ENCODE measurements at places on chromosomes 12 and 14. TPM values are rescaled to one million over a fixed set of nuclear protein-coding genes. Genes with fewer than 3 reads are reported as not detected.

FMNL3 gene
- 39.5 TPM for total RNA-seq

CDC42BPB gene
- 5.3 TPM for total RNA-seq

- H3K4me1 ChIP-seq: no peaks in the 10 kb centered on the region
- no peak for DNase-seq
- peaks cover 3% of the 10 kb centered on the region for H3K36me3 ChIP-seq
- H3K4me3 ChIP-seq: no peak overlapping the region
These were observed 23.2 kb downstream of the HAL start for GRCh38 chr12:95972832-95973456.

- H3K27me3 ChIP-seq: peaks cover 17% of the 10 kb centered on the region
- DNase-seq: no peak
- H3K4me3 ChIP-seq: no peak overlapping the region
- no peak overlapping the region for H3K27ac ChIP-seq
These were observed 9.9 kb downstream of the FOXA1 start for GRCh38 chr14:37585101-37585511.

POTEM gene
- total RNA-seq: not detected

- H3K36me3 ChIP-seq: peaks cover 8% of the 10 kb centered on the region
These were observed 9.4 kb downstream of the PARP11 start for GRCh38 chr12:3863756-3864155.

GPR84 gene
- total RNA-seq: not detected

SERPINA3 gene
- 4.4 TPM for total RNA-seq

GRCh38 chr12:50024805-50025186, 498 bp downstream of the RACGAP1 start:
- H3K27me3 ChIP-seq: no peaks in the 10 kb centered on the region
- peak overlapping the region; percentile 19 for H3K27ac ChIP-seq
- DNase-seq: no peak
- H3K36me3 ChIP-seq: no peaks in the 10 kb centered on the region
- peak overlapping the region; percentile 65 for H3K4me3 ChIP-seq
- H3K4me1 ChIP-seq: peaks cover 10% of the 10 kb centered on the region

GON7 gene
- 4.3 TPM for total RNA-seq

TSHR gene
- total RNA-seq: 0.25 TPM

- H3K27ac ChIP-seq: no peak overlapping the region
- H3K27me3 ChIP-seq: no peaks in the 10 kb centered on the region
- no peaks in the 10 kb centered on the region for H3K36me3 ChIP-seq
- H3K4me3 ChIP-seq: no peak overlapping the region
These were observed 45.8 kb downstream of the NINJ2 start for GRCh38 chr12:617304-617915.

GRCh38 chr12:60172266-60173211, 576.7 kb downstream of the SLC16A7 start:
- no peak overlapping the region for H3K4me3 ChIP-seq
- no peak for DNase-seq
- no peaks in the 10 kb centered on the region for H3K36me3 ChIP-seq
- H3K27ac ChIP-seq: no peak overlapping the region

- no peaks in the 10 kb centered on the region for H3K4me1 ChIP-seq
- no peak for DNase-seq
- no peaks in the 10 kb centered on the region for H3K27me3 ChIP-seq
- no peak overlapping the region for H3K4me3 ChIP-seq
- H3K36me3 ChIP-seq: no peaks in the 10 kb centered on the region
- no peak overlapping the region for H3K27ac ChIP-seq
These were observed 234.8 kb downstream of the DUSP6 start for GRCh38 chr12:89117448-89118034.

- H3K4me3 ChIP-seq: no peak overlapping the region
- H3K27ac ChIP-seq: no peak overlapping the region
- no peaks in the 10 kb centered on the region for H3K36me3 ChIP-seq
- no peak for DNase-seq
- H3K27me3 ChIP-seq: no peaks in the 10 kb centered on the region
These were observed 31.2 kb upstream of the STK38L start for GRCh38 chr12:27212861-27213260.

EFS gene
- total RNA-seq: not detected

- H3K4me3 ChIP-seq: no peak overlapping the region
- H3K27ac ChIP-seq: no peak overlapping the region
- no peak for DNase-seq
These were observed 3.7 kb downstream of the TMTC3 start for GRCh38 chr12:88145567-88146505.

GRCh38 chr12:67909681-67910080, 79.6 kb upstream of the IFNG-AS1 start:
- no peaks in the 10 kb centered on the region for H3K4me1 ChIP-seq
- H3K4me3 ChIP-seq: no peak overlapping the region
- H3K27me3 ChIP-seq: no peaks in the 10 kb centered on the region
- DNase-seq: no peak

GRCh38 chr12:46404733-46405132, 32.2 kb upstream of the SLC38A2 start:
- H3K36me3 ChIP-seq: no peaks in the 10 kb centered on the region
- H3K4me3 ChIP-seq: no peak overlapping the region
- no peak overlapping the region for H3K27ac ChIP-seq

DNA sequence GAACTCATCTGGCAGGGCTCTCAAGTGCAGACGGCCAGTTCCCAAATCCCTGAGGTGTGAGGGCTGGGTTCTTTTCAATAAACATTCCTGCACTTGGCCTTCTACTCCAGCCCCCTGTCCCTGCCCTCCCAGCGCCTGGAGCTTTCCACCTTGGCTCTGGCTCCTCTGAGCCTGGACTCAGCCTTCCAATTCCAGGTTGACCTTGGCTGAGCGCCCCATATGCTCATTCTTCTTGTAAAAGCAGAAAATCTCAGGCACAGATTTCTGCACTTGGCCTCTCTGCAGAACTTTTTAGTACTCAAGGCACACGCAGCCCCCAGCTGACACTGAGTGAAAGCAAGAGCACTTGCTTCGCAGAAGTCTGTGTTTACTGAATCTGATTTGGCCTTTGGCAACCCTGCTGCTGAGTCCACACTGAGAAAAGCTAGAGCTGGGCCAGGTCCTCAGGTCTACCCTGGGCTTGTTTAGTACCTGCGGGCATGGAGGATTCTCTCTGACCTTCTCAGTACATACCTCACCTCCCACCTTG, 222.7 kb downstream of the MSRB3 start:
- H3K27ac ChIP-seq: no peak overlapping the region
- DNase-seq: no peak
- no peak overlapping the region for H3K4me3 ChIP-seq

- H3K27me3 ChIP-seq: no peaks in the 10 kb centered on the region
- H3K4me3 ChIP-seq: no peak overlapping the region
- H3K36me3 ChIP-seq: peaks cover 32% of the 10 kb centered on the region
- no peaks in the 10 kb centered on the region for H3K4me1 ChIP-seq
These were observed 9.2 kb downstream of the STAT2 start for GRCh38 chr12:56350662-56351061.

DNA sequence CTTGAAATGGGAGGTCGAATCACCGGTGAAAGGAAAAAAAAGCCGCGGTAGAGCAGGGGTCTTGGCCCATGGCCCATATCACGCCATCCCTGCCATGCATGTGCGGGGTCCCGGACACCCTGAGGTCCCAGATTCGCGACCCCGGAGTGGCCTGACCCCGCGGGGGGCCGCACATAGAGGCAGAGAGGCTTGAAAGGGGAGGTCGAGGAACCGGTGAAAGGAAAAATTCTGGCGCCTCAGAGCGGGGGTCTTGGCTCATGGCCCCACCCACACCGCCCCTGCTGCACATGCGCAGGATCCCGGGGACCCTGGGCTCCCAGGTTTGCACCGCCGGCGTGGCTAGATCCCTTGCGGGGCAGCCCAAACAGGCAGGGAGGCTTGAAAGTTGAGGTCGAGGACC, 319.8 kb downstream of the ALG10 start:
- H3K27me3 ChIP-seq: no peaks in the 10 kb centered on the region
- no peaks in the 10 kb centered on the region for H3K4me1 ChIP-seq
- H3K27ac ChIP-seq: no peak overlapping the region

DNA sequence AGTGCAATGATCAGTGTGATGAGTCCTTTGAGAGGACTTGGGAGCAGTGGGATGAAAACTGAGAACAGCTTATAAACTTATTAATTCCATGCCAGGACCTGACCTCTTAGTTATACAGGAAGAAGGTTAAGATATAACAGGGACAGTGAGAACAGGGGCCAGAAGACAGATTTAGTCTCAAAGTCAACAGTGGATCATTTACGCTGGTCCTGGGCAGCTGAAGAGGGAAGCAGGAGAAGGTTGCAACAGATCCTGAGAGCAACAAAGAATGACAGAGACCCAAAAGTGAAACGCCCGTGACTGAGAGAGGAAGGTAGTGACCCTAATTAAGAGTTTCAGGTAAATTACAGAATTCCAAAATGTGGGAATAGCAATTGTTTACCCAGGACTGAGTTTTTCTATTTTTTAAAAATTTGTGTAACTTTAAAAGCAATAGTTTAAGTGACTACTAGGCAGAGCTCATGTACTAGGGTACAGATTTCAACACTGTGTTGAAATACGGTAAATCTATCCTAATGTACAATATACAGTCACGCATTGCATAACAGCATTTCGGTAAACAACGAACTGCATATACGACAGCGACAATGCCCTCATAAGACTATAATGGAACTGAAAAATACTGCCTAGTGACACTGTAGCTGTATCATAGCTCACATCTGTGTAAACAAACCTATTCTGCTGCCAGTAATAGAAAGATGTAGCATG, 77.7 kb upstream of the GNPNAT1 start:
- H3K4me3 ChIP-seq: no peak overlapping the region
- H3K27me3 ChIP-seq: no peaks in the 10 kb centered on the region
- no peaks in the 10 kb centered on the region for H3K4me1 ChIP-seq
- H3K36me3 ChIP-seq: no peaks in the 10 kb centered on the region

DNA sequence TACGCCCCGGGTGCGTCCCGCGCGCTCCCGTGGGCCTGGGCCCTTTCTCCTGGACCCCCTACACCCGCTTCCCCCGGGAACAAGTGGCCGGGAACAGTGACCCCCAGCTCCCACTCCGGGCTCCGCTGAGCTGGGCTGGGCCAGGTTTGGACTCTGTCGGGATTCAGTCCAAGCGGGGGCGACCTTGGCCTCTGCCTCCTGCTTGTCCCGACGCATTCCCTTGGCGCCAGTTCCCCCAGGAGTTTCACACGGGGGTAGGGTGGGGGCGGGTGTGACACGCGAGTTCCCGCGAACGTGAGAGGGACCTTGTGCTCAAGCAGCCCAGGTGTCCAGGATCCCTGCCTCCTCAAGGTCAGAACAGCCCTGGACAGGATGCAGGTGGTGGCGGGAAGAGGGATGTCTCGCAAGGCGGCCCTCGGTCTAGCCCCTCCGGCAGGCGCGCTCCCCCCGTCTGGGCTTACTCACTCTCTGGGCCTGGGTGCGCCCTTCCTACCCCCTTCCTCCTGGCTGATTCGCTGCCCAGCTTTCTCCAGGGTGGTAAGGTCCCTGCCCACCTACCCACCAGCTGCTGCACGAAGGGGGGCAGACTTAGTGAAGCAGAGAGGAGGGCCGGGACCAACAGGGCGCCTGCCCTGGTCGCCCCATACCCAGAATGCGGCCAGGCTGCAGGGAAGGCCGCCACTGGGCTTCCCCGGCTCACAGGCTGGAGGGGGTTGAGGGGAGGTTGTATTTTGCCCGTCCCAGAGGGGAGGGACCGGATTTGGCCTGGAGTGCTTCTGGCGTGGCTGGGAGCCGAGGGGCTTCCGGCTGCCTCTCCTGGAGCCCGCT, 862 bp downstream of the CRIP2 start:
- no peaks in the 10 kb centered on the region for H3K36me3 ChIP-seq
- H3K4me1 ChIP-seq: peaks cover 24% of the 10 kb centered on the region
- H3K4me3 ChIP-seq: peak overlapping the region; percentile 23
- H3K27ac ChIP-seq: no peak overlapping the region

GRCh38 chr12:85985996-85986395, 111.9 kb downstream of the NTS start:
- DNase-seq: no peak
- H3K4me3 ChIP-seq: no peak overlapping the region
- H3K27ac ChIP-seq: no peak overlapping the region
- no peaks in the 10 kb centered on the region for H3K27me3 ChIP-seq
- no peaks in the 10 kb centered on the region for H3K4me1 ChIP-seq
- no peaks in the 10 kb centered on the region for H3K36me3 ChIP-seq

FOXG1 gene
- total RNA-seq: not detected

DNA sequence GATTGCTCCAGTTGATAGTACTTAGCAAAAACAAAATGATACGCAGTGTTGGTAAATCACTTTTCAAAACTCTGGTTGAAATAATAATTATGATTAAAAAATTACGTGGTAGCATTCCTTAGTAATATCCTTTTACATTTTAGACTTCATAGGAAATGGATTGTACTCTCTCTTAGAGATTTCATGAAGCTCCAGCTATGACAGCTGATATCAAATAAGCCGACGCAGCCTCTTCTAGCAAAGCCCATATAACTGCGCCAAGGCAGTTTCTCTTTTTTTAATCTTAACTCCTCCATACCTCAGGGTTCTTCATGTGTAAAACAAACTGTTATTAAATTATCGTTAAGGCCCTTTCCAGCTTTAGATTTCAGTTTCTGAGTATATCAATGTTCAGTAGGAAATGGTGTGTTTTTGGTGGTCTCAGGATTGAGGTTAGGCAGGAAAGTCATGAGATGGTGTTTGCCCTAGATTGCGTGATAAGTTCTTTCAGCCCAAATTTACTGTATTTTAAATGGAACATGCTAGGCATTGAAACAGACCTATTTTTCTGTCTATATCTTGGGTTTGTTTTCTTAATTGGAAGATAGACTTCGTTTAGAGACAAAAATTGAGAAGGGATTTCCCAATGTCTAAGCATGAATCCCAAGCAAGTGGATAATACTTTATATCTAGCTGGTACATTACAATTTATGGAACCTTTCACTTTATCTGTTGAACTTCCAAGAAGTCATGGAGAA, 902 bp upstream of the CFL2 start:
- DNase-seq: no peak
- H3K36me3 ChIP-seq: no peaks in the 10 kb centered on the region
- H3K27me3 ChIP-seq: no peaks in the 10 kb centered on the region
- H3K4me3 ChIP-seq: peak overlapping the region; percentile 62

DNA sequence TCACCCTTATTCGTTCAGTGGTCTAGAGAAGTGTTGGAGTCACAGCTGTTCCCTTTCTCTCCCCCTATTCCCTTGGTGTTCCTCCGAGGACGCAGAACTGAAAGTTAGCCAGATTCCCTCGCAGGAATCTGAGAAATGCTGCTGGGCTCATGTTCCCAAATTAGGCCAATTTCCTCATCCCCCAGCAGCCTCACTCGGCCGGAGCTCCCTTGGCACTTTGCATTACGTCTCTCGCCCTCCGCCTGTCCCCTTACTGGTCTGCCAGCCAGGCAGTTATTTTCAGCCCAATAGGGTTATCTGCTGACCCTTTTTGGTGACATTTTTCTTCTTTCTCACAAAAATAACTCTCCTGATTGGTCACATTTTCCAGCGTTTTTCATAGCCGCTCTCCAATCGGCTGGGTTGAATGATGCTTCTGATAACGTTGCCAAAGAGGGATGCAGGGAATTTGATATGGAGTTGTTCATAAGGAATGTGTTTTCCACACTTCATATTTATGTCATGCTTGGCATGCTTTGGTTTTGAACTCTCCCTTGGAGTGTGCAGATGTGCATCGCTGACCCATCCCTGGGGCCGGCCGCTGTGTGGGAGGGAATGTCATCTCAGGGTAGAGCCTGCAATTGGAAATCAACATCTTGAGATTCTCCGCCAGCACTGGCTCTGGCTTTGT, 9.9 kb downstream of the IFT43 start:
- no peaks in the 10 kb centered on the region for H3K4me1 ChIP-seq
- no peaks in the 10 kb centered on the region for H3K27me3 ChIP-seq
- no peak overlapping the region for H3K4me3 ChIP-seq
- H3K36me3 ChIP-seq: peaks cover 14% of the 10 kb centered on the region
- H3K27ac ChIP-seq: no peak overlapping the region

GRCh38 chr14:50477760-50478159, 54.6 kb downstream of the MAP4K5 start:
- H3K27me3 ChIP-seq: no peaks in the 10 kb centered on the region
- no peak overlapping the region for H3K4me3 ChIP-seq
- H3K36me3 ChIP-seq: no peaks in the 10 kb centered on the region
- DNase-seq: no peak
- no peaks in the 10 kb centered on the region for H3K4me1 ChIP-seq

All from T-cell (primary cell).